Neural progenitor cell (in vitro differentiated cells): ENCODE measurements at places on chromosomes 6 and 20. TPM values are rescaled to one million over a fixed set of nuclear protein-coding genes. Genes with fewer than 3 reads are reported as not detected.

DNA sequence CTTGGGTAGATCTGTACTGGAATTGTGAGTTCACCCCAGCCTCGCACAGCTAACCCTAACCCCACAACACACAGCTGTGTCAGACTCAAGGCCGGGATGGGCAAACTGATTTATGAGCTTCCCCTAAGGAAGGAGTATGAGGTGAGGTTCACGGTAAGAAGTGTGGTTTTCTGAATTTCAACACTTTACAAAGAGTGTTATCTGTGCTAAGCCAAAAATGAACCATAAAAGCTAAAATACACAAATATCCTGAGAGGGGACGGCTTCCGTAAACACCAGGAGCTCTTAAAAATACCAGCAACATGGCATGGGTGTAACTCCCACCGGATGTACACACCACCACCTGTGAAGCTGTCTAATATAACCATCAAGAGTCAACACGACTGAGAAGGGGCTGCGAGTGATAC lies 101.2 kb downstream of the ATP9A start:
- no peaks in the 10 kb centered on the region for H3K4me1 ChIP-seq
- H3K27ac ChIP-seq, result no peak overlapping the region
- H3K4me3 ChIP-seq, result no peak overlapping the region
- H3K36me3 ChIP-seq, result no peaks in the 10 kb centered on the region
- no peak for DNase-seq

DNA sequence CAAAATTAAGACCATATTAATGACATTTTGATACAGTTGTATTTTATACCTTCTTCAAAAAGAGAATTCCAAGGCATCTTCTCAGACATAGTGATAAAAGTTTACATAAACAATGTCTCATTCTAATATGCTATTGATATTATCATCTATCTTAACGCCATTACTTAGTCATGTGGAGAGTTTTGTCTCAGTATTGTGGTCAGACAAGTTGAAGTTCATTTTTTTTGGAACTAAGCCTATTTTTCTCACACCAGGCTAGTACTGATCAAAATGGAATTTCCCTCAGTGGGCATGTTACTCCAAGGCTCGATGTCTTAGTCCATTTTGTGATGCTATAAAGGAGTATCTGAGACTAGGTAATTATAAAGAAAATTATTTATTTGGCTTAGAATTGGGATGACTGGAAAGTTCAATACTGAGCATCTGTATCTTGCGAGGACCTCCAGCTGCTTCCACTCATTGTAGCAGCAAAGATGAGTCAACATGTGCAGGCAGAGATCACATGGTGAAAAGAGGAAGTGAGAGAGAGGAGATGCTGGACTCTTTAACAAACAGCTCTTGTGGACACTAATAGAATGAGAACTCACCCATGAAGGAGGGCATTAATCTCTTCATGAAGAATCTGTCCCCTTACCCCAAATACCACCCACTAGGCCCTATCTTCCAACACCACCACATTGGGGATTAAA lies 825.5 kb upstream of the MANEA start:
- no peaks in the 10 kb centered on the region for H3K36me3 ChIP-seq
- H3K27ac ChIP-seq, result no peak overlapping the region
- no peak overlapping the region for H3K4me3 ChIP-seq

GRCh38 chr6:44554861-44555260 lies 167.4 kb downstream of the CDC5L start:
- DNase-seq, result no peak
- H3K36me3 ChIP-seq, result no peaks in the 10 kb centered on the region
- H3K4me3 ChIP-seq, result no peak overlapping the region
- no peaks in the 10 kb centered on the region for H3K27me3 ChIP-seq

- H3K4me1 ChIP-seq, result no peaks in the 10 kb centered on the region
- H3K27ac ChIP-seq, result no peak overlapping the region
- no peak for DNase-seq
- no peaks in the 10 kb centered on the region for H3K36me3 ChIP-seq
- no peaks in the 10 kb centered on the region for H3K27me3 ChIP-seq
- no peak overlapping the region for H3K4me3 ChIP-seq
Observed at GRCh38 chr6:111184827-111185532, 97.7 kb downstream of the SLC16A10 start.

GRCh38 chr20:13207016-13207415 lies 14.1 kb upstream of the ISM1 start:
- H3K36me3 ChIP-seq, result no peaks in the 10 kb centered on the region
- DNase-seq, result no peak
- H3K4me3 ChIP-seq, result no peak overlapping the region
- H3K27me3 ChIP-seq, result peaks cover 67% of the 10 kb centered on the region
- no peaks in the 10 kb centered on the region for H3K4me1 ChIP-seq

- H3K27me3 ChIP-seq, result no peaks in the 10 kb centered on the region
- no peak for DNase-seq
- H3K4me3 ChIP-seq, result no peak overlapping the region
Observed at GRCh38 chr20:59966428-59966827, 8.2 kb downstream of the CDH26 start.

DNA sequence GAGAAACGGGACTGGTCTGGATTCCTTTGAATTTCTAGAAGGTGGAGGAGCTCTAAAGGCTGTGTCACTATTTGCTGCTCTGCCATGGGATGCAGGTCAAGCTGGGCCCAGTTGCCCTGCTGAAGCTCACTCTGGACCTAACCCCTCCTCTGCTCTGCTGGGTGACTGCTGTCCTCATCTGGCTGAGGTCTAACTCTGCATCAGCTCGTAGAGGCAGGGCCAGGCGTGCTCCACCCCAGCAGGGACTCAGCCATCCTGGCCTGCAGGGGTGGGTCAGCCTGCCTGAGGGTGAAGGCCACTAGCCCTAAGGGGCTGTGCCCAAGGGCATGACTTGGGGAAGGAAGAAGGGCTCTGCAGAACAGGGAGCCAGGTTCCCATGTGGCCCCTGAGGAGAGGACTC lies 852 bp downstream of the CST4 start:
- no peaks in the 10 kb centered on the region for H3K27me3 ChIP-seq
- H3K4me1 ChIP-seq, result no peaks in the 10 kb centered on the region
- H3K27ac ChIP-seq, result no peak overlapping the region
- no peaks in the 10 kb centered on the region for H3K36me3 ChIP-seq
- H3K4me3 ChIP-seq, result no peak overlapping the region
- no peak for DNase-seq

HSPA12B gene
- total RNA-seq, result 0.15 and 0.71 TPM in 2 replicates

CST7 gene
- not detected in 2 replicates for total RNA-seq

NELFCD gene
- total RNA-seq, result 58.9 and 59.2 TPM in 2 replicates
